ENCODE measurements at places on chromosomes 16 and 17.

- no peak for ATAC-seq
Observed at GRCh38 chr17:42135664-42136653, 13.4 kb downstream of the HSPB9 start.

DNA sequence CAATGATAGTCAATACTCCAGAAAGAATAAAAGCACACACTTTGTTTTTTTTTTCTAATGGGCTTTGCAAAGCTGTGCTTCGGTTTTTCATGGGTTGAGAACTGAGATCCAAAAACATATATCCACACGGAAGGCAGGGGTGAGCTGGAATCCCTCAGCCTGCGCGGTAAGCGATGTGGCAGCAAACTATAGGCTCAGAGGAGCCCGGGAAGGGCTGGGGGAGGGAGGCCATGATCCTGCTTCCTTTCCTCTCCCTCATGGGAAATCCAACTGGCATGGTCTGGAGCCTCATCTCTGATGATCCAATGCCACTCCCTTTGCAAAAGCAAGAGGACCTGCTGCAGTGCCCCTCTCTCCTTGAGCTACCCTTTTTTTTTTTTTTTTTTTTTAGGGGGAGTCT lies 8.2 kb downstream of the RBFOX3 start:
- no peak for ATAC-seq

DNA sequence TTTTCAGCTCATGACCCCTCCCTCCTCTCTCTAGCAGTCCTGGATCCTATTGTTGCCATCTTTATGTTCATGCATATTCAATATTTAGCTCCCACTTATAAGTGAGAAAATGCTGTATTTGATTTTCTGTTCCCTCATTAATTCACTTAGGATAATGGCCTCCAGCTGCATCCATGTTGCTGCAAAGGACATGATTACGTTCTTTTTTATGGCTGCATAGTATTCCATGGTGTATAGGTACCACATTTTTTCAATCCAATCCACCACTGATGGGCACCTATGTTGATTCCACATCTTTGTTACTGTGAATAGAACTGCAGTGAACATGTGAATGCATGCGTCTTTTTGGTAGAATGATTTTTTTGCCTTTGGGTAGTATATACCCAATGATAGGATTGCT lies 188.4 kb downstream of the FOXL1 start:
- no peak for ATAC-seq

GRCh38 chr16:30760001-30760559 lies 1.8 kb downstream of the CFAP119 start:
- ATAC-seq = no peak

DNA sequence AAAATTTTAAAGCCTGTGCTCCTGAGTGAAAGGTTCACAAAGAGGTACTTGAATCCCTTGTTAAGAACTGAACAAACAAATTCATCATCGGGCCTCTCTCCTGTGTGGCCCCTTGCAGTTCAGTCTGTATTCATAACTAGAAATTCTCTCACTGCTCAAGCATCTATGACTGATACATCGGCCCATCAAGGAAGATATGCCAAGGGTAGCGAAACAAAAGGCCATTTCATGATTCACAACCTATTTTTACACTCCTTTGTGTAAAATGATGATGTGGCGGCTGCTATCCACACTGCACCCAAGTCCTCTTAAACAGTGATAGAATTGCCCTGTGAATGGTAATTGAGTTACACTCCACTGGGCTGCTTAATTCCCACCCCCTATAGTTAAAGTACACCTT lies 204.6 kb downstream of the STX8 start:
- ATAC-seq = peak; percentile 54

GRCh38 chr16:78877114-78877655 lies 723.4 kb downstream of the MAF start:
- no peak for ATAC-seq

- peak; percentile 29 for ATAC-seq
Observed at GRCh38 chr17:76262732-76263344, 2.3 kb upstream of the UBALD2 start.

DNA sequence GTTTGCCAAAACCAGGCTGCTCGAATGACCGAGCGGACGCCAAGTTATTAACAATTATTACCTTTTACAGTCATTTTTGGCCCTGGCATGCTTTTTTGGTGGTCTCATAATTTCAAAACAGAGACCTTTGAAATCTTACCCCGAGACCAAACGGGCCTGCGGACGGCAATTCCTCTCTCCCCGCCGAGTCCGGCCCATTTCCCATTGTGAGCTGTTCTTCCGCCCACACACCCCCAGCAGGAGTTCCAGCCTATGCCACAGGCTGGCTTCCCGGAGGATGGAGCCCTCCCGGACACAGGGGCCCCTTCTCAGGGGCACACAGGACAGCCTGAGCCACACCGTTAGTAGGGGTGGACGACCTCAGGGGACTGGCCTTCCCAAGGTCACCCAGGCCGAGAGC lies 130.7 kb downstream of the C16orf95 start:
- ATAC-seq = no peak

GRCh38 chr17:17680477-17681186 lies 626 bp upstream of the RAI1 start:
- ATAC-seq = no peak

GRCh38 chr16:57409870-57410587 lies 5.5 kb downstream of the CCL17 start:
- no peak for ATAC-seq

DNA sequence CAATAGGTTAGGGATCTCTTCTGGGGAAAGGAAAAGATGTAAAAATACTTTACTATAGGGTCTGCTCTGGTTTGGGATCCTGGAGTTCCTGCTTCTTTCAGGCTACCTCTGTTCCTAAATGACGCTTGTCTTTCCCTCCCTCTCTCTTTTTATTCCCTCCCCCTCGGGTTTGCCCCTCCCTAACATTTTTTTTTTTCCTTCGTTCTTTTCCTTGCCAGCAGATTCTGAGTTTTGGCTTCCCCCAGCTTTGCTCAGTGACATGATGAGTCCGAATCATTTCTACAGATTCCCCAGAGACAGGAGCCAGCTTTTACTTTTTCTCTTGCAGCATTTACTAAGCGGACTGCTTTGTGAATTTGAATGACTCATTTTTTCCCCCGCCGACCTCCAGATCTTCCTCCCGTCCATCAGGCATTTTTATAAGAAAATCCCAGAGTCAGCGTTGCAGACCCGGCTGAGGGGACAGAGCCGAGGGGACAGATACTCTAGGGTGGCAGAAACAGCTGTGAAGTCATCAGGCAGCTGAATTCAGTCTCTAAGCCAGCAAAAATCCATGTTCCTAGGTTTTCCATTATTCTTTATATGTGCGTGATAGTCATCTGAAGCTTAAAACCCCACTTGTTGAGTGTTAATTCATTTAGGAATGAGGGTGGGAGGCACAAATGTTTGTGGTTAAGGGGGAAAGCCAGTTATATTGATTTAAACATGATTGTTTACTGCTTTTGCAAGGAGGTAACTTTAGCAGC lies at the start of gene TMEM100:
Gene TMEM100 (minus strand): TSS at position 123 of the 746 bp plus-strand sequence. CDS start 1,794 bp downstream, outside the sequence.
- ATAC-seq = no peak

DNA sequence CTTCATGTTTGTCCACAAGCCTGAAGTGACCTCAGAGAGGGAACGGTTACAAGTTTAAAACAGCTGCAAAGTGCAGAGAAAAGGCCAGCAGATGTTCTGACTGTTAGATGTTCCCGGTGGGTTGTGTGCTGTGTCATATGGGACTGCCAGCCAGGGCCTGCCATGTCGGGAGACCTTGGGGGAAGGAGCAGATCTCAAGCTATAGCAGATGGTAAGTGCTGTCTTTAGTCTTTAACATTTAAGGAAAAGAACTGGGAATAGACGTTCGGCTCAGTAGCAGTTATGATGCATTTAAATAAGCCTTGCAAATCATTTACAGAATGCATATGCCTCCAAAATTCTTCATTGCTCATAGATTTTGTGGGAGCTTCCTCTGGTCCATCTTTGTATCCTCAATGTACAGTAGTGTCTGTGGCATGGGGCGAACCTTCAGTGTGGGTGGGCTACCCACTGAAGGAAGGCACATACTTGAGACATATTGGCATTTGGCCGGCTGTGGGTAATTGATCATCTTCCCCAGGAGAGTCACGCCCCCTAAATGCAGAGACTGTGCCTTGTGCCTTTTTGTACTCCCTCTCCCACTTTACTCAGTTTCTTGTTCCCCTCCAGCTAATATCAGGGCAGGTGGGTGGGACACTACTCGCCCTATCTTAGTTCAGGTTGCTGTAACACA lies 131.9 kb downstream of the NPIPB5 start:
- ATAC-seq = no peak

GRCh38 chr17:59371416-59372100 lies 40.1 kb downstream of the YPEL2 start:
- no peak for ATAC-seq

GRCh38 chr16:58413359-58413758 lies 21.1 kb downstream of the GINS3 start:
- ATAC-seq = no peak

DNA sequence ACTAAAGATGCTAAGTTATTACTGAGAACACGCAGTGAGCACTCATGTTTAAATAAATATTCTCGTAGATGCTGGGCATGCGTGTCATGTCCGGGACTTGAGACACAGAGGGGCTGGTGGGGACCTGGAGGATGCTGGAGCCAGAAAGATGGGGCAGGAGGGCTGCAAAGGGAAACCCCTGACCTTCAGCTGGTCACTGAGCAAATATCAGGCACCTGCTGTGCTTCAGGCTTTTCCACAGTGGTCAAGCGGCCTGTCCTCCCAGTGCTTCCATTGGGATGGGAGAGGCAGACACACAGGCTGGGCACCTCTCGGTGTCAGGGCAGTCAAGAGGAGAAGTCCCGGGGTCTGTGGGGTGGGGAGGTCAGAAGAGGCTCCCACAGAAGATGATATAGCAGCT lies 211.4 kb downstream of the GSG1L start:
- ATAC-seq = no peak

DNA sequence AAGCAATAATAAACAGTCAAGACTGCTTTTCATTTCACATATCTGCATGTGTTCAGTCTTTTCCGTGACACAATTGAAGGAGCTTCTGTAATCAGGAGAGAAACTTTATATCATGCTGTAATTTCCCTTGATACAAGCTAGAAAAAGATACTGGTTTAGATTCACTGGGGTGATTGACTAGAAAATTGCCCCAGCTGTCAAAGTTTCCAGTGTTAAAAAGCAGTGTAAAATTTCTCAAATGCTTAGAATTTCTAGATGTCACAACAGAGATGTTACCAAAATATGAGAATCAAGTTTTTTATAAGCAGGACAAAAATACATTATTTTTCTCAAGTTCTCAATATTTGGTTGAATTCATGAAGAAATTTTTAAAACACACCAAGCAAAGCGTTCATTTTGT lies 292.4 kb upstream of the HSBP1 start:
- ATAC-seq = no peak
